Lung microvascular endothelial cell (primary cell): ENCODE measurements at places on chromosomes 6 and 20. TPM values are rescaled to one million over a fixed set of nuclear protein-coding genes. Genes with fewer than 3 reads are reported as not detected.

The TUBB2B gene
- total RNA-seq, result 1.8 and 2.0 TPM in 2 replicates

The PTGIS gene
- total RNA-seq, result 0.20 and 0.44 TPM in 2 replicates

The RSPH4A gene
- total RNA-seq, result 0.60 and 0.65 TPM in 2 replicates

The GNAS-AS1 gene
- total RNA-seq, result 0.22 TPM in 1 of 2 replicates, not detected in the other

The TMEM242 gene
- total RNA-seq, result 5.0 and 5.2 TPM in 2 replicates

The LINC00237 gene
- total RNA-seq, result not detected in 2 replicates

The COL9A3 gene
- total RNA-seq, result 0.44 and 0.99 TPM in 2 replicates

The SAPCD1 gene
- 1.6 and 2.0 TPM in 2 replicates for total RNA-seq

The ULBP1 gene
- total RNA-seq, result under 0.01 and 0.22 TPM in 2 replicates

The SOBP gene
- 0.20 and 0.65 TPM in 2 replicates for total RNA-seq

The ECT2L gene
- under 0.01 TPM in 1 of 2 replicates, not detected in the other for total RNA-seq

The AK9 gene
- 3.1 and 4.2 TPM in 2 replicates for total RNA-seq

The PACSIN1 gene
- not detected in 2 replicates for total RNA-seq

The PI16 gene
- total RNA-seq, result 0.22 TPM in 1 of 2 replicates, not detected in the other

The RRAGD gene
- 0.22 and 0.60 TPM in 2 replicates for total RNA-seq

The LBP gene
- under 0.01 TPM in 2 replicates for total RNA-seq

The MTFR2 gene
- total RNA-seq, result 0.60 and 1.1 TPM in 2 replicates

The CRNKL1 gene
- 17.7 and 30.6 TPM in 2 replicates for total RNA-seq

The PRKN gene
- under 0.01 and 0.40 TPM in 2 replicates for total RNA-seq

- peak; percentile 16 for DNase-seq
Measured at GRCh38 chr20:3646067-3646440, 17.1 kb downstream of the GFRA4 start.

GRCh38 chr6:21199262-21199661 lies 394.3 kb upstream of the SOX4 start:
- DNase-seq, result no peak

DNA sequence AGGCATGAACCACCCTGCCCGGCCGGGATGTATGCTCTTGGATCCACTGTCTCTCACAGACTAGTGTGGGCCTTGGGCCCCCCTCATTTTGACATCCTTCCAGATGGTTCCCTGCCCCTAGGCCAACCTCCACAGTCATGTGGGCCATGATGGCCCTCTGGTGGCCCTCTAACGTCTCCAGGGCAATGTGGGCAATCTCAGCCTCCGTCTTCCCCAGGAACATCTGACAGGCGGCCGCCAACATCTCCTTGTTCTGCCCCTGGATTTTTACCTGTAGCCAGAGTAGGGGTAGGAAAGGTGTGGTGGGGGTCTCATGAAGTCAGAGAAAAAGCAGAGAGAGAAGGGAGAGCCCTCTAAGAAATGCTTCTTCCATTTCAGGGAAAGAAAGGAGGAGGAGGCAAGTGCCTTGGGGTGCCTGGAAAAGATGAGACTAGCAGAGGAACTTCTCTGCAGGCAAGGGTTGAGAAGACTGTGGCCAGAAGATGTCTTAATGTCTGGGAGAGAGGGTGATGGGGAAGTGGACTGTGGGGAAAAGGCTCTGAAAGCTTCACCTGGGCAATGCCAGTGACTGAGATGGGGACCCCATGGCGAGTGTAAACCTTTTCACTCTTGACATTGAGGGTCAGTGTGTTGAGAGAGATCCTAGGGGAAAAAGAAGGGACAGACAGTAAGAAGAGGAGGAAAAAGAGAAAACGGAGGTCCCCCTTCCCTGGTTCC lies 1.3 kb downstream of the FLOT1 start:
- no peak for DNase-seq

DNA sequence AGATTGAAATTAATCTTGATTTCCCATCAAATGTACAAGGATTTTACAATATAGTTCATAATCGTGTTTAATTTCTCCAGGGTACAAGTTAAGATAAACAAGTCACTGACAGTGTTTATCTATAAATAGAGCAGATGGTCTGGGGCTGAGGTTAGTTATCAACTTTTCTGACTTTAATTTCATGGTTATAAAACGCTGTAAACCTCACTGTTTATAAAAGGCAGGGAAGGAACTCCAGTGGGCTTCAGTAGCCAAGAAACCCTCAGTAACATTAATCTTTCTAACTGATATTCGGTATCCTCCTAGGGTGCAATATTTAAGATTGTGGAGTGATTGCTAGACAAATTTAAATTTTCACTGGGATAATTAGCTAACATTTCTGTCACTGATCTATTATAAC lies 68.6 kb downstream of the GFRAL start:
- no peak for DNase-seq

DNA sequence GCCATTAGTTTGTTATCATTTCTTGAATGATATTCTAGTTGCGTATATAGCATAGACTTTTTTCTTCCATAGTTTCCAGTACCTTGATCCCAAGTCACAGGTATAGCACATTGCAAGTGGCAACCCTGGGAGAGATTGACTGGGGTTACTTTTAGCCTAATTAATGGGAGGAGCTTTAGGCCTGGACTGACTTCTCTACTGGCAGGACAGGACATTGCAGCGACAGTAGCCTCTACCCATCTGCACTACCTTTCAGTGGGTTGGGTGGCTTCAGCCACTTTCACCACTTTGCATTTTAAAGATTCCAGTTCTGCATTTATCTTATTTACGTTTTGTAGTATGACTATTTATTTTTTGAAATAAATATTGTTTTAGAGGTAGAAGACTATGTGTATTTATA lies 320.3 kb downstream of the RIMS1 start:
- DNase-seq, result no peak

DNA sequence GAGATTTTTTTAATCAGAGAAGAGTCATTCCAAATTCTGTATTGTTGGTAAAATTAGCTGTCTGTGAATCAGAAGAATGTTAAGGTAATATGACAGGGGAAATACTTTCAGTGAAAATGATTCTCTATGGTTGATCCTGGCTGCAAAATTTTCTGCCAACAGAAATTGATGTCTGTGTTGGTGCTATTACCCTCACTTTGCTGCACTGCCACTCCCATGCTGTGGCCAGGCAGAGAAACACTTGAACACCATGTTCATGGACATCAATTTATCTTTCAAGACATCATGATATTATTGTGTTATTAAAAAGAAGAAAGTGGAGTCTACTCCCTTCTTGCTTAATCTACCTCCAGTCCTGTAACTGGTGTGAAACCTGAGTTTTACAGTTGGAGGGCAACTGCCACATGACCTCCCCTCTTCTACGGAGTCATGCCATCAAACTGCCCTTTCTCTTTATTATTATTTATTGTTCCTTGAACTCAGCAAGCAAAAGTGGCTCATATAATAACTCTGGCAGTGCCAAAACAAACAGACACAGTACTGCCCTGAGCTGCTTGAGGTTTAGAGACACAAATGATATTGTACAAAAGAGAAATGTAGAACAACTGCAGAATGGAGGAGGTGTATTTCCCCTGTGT lies 288.0 kb upstream of the JAG1 start:
- peak; percentile 21 for DNase-seq

DNA sequence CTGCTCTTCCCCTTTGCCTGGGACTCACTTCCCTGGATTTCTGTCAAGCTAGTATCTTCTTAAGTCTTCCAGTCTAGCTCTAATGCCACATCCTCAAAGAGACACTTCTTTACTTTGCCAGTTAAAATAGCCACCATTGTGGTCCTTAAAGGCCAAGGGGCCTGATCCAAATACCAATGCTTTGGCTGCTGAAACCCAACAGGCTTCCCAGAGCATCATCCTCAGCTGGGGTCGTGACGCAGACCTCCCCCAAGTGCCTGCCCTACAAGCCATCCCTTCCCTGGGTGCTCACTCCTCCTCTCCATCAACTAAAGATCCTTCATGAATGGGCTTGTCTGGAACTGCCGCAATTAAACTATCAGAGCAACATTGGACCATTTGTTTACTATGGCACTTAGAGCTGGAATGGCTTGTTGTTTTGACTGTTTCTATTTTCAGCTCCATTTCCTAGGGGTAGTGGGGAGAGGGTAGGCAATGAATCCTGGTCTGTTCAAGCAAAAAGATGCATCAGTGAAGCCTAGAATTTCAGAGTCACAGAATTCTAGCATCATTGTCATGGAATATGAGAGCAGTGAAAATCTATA lies 79.6 kb upstream of the SIRPA start:
- no peak for DNase-seq

DNA sequence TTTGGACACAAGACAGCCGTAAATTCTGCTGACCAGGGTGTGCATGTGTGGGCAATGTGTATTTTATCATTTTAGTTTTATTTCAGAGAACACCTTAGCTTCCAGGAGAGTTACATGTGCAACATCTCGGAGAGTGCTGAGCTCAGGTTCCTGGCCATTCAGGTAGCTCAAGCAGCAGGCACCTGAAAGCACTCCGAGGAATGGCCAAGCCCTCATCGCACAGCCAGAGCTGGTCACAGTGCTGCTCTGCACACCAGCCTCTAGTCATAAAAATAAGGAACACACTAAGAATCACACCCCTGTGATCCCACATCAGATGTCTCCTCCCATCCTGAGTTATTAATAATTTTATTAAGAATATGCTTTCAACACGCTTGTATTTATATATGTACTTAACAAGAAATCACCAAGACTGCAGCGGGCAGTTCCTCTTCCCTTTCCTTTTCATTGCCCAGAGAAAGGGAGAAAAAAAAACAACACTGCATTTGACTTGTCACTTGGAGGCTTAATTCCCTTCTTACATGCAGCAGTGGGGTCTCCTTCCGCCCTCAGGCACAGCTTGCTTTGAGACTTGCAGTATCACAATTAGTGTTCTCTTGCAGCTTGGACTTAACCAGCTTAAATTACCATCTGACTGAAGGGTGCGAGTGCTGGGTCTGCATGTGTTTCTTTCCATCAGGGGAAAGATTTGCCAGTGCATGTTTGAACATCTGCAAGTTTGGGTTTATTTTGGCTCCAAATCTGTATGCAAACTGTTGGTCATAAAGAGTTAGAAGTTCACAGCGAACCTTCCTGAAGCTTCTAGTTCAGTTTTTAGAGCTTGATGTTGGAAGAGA lies 36.0 kb upstream of the IRF4 start:
- DNase-seq, result peak; percentile 55

- DNase-seq, result no peak
Measured at GRCh38 chr20:21380711-21381110, 16.6 kb downstream of the NKX2-4 start.

GRCh38 chr6:144053601-144054000 lies 41.8 kb downstream of the SF3B5 start:
- no peak for DNase-seq

- no peak for DNase-seq
Measured at GRCh38 chr6:113619077-113619476, 238.1 kb upstream of the MARCKS start.

- no peak for DNase-seq
Measured at GRCh38 chr20:7930343-7930742, 9.9 kb downstream of the HAO1 start.

GRCh38 chr6:68880050-68880813 lies 245.2 kb downstream of the ADGRB3 start:
- no peak for DNase-seq

GRCh38 chr6:11424395-11425034 lies 113.0 kb upstream of the TMEM170B start:
- peak; percentile 78 for DNase-seq

GRCh38 chr6:149446791-149447376 lies 37.9 kb downstream of the ZC3H12D start:
- DNase-seq, result no peak

DNA sequence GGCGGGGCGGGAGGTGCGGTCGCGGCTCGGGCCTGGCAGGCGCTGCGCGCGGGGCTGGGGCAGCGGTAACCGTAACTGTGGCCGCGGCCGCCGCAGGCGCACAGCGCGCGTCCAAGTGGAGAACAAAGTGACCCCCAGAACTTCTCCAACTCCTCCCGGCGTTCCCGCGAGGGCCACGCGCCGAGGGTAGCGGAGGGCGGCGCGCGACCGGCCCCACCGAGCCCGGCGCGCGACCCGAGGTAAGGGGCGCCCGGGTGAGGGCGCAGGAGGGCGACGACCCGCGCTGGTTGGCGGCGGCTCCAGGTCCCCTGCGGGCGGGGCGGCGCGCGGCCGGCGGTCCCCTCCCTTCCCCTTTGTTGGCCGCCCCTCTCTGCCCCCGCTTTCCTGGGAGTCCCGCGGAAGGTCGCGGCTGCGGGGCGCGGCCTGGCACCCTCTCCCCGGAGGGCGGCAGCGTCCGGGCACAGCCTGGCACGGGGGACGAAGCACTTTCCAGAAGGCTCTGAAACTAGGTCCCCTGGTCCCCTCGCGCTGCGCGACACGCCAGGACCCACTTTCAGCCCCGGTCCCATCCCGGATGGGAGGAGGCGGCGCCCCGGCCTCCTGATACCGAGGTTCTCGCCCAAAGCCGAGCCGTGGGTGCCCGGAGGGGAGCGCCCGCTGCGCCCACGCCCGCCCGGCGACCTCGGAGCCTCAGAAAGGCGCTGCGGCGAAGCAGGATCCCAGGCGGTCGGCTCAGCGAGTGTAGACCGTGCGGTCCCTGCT lies at the start of gene TIAM2:
Gene TIAM2, plus strand, starts transcription at position 62 of the 762 bp plus-strand sequence. CDS start 133,909 bp downstream, outside the sequence.
- peak; percentile 31 for DNase-seq

GRCh38 chr20:31685853-31686643 lies 36.6 kb downstream of the BCL2L1 start:
- DNase-seq, result no peak

DNA sequence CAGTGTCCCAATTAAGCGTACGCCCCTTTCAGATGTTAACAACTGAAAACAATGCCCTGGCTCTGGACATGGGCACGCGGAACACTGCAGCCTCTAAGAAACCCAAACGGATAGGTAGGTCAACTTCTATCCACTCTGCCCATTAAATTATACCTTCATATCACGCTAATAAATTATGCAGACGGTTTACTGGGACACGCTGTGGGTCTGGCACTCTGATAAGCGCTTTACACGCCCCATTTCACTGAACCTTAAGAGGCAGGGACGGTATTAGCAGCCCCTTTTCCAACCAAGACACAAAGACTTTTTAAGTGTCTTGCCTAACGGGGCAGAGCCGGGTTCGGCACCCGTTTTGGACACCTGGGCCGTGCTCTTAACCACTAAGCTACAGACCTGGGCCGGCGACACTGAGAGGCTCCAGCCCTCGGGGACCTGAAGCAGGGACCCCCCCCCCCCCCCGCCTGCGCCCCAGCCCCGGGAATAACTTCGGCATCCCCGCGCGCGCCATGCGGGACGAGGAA lies 744 bp downstream of the STAU1 start:
- DNase-seq, result no peak

GRCh38 chr6:152356662-152357061 lies 280.5 kb downstream of the SYNE1 start:
- DNase-seq, result peak; percentile 66

- peak; percentile 70 for DNase-seq
Measured at GRCh38 chr6:137637121-137637520, 142.9 kb upstream of the OLIG3 start.

- DNase-seq, result no peak
Measured at GRCh38 chr6:157650801-157651200, 172.2 kb upstream of the SNX9 start.

DNA sequence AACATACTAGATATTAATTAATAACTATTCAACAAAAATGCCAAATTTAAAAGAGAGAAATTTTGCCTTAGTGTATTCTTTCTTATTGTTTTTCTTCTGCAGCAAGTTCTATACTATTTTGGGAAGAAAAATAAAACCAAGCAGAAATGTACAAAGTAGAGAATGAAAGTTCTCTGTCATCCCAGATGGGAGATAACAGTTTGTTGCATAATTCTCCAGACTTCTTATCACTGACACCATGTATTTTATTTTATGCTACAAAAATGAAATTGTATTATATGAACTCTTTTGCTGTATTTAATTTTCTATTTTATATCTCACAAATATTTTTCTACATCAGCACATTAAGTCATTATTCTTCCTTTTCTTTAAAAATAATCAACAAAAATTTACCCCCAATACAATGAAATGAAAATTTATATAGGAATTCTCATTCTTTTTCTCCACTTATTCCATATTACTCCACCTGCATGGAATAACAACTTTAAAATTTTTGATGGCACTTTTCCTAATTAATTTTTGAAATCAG lies 18.2 kb downstream of the TMEM244 start:
- DNase-seq, result no peak
